ENCODE measurements at places on chromosomes 4 and X. TPM values are rescaled to one million over a fixed set of nuclear protein-coding genes. Genes with fewer than 3 reads are reported as not detected.

DNA sequence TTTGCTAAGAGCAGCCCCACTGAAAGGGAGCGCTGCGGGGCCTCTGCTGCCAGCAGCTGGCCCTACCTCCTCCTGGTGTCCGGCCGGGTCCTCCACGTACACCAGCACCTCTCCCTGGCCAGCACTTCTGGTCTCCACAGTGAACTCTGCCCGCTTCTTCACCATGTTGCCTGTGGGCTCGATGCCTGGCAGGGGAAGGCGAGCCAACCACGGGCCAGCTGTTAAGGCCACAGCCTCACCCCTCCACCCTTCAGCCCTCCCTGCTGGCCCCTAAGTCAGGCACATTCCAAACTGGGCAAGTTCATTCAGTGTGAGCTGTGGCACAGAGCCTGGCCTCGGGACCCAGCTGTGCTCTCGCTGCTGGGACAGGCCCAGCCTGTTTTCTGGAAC, 7.8 kb downstream of the FLNA start:
- H3K27me3 ChIP-seq, result no peaks in the 10 kb centered on the region
- no peaks in the 10 kb centered on the region for H3K4me1 ChIP-seq
- H3K36me3 ChIP-seq, result no peaks in the 10 kb centered on the region
- H3K4me3 ChIP-seq, result no peak overlapping the region

GRCh38 chrX:65750674-65751469, 83.4 kb downstream of the MSN start:
- no peak for DNase-seq
- no peaks in the 10 kb centered on the region for H3K36me3 ChIP-seq
- no peak overlapping the region for H3K27ac ChIP-seq
- no peaks in the 10 kb centered on the region for H3K27me3 ChIP-seq

DNA sequence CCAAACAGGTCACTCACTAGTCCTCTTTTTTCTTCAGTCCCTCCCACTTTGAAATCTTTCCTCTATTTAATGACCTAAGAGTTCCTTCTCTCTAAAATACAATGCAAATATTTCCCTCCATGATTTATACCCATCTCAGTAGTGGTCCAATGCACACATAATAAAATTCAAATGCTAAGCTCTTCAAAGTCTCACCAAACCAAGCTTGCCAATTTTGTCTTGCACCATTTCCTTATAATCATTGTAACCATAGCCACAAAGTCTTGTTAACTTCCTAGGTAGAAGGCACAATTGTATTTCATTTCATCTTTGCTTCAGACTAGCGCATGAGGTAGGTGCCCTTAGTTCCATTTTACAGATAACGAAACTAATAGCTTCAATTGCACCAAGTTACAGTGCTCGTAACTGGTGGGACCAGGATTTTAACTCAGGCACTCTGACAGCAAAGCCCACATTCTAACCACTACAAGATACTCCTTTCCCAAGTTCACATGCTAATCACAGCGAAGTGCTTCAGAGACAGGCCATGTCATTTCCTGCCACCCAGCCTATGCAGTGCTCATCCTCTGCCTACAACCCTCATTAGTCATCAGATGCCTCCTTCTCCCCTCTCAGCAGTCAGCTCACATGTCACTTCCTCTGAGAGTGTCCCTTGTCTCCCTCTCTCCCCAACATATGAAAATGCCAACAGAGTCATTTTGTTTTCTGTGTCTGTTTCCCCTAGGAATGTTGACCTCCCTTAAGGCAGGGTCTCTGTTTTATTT, 66.9 kb upstream of the PPARGC1A start:
- no peak overlapping the region for H3K4me3 ChIP-seq
- no peak for DNase-seq
- H3K36me3 ChIP-seq, result no peaks in the 10 kb centered on the region
- no peaks in the 10 kb centered on the region for H3K27me3 ChIP-seq

DNA sequence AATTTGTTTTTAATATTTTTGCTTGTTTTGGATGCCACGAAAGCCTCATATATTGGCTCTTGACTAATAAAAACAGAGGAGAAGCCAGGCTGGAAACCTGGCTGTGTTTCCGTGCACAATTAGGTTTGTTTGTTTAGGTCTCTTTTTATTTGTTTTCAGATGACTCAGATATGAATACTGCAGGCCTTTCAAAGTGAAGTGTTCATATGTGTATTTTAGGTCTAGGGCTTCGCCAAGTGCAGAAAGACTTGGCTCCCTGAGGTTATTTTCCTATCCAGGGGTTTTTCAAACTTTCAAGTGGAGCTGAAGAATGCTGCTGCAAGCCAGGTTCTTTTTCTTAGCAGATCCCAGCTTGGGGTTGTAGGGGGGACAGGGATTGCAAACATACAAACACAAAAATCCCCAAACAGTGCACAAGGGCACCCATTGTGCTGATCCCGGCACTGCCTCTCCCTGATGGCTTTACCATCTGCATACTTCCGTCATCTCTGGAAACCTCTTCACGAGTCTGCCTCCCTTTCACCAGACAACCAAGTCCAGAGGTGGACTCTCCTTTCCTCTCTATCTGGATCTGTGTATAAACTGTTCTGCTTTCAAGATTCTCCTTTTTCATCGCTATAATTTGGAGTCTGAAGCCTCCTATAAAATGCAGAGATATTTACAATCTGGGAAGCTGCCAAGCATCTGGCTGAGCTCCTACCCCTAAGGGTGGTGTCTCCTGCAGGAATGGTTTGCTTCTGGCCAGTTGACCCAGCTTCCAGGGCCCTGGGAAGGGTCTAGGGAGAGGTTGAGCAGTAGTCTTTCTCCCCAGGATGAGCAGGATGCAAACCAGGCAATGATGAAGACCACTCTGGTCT, 108.6 kb downstream of the SMIM20 start:
- no peaks in the 10 kb centered on the region for H3K36me3 ChIP-seq
- no peaks in the 10 kb centered on the region for H3K4me1 ChIP-seq
- no peak for DNase-seq
- H3K4me3 ChIP-seq, result no peak overlapping the region

- peaks cover 4% of the 10 kb centered on the region for H3K4me1 ChIP-seq
- no peak for DNase-seq
- H3K27me3 ChIP-seq, result no peaks in the 10 kb centered on the region
- H3K4me3 ChIP-seq, result no peak overlapping the region
- no peaks in the 10 kb centered on the region for H3K36me3 ChIP-seq
These were observed 355.0 kb upstream of the EMCN start for GRCh38 chr4:100872811-100873210.

DNA sequence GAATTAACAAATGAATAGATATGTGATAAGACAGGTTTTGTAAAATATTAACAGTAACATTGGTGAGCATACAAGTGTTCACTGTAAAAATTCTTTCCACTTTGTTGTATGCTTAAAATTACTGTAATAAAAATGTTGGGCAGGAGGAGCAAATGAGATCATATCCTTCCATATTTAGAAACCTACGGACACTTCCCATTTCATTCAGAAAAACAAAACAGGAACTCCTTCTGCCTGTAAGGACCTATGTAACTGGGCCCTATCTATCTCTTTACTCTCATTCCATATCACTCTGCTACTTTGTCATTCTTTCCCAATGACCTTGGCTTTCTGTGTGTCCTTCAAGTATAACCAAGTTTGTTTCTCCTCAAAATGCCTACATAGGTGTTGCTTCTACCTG, 53.7 kb upstream of the SLC39A8 start:
- H3K4me1 ChIP-seq, result no peaks in the 10 kb centered on the region
- H3K27ac ChIP-seq, result no peak overlapping the region

DNA sequence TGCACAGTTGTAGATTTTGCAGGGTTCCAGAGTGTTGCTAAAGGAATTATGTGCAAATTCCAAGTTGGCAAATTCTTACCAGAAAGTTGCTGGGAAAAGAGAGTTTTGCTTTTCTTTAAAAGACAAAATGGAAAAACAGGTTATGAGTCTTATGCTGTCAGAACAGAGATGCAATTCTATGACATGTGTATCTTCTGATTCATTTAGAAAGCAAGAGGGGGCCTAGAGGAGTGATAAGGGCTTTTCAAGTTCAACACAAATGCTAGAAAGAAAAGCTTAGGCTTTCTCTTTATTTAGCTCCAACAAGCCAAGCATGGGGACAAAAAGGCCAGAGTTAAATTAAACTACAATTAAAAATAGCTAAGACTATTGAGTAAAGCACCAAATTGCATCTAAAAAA, 72.4 kb upstream of the GATB start:
- no peaks in the 10 kb centered on the region for H3K27me3 ChIP-seq
- no peaks in the 10 kb centered on the region for H3K36me3 ChIP-seq
- no peak for DNase-seq
- no peak overlapping the region for H3K27ac ChIP-seq
- H3K4me1 ChIP-seq, result no peaks in the 10 kb centered on the region

GRCh38 chr4:73187325-73187724, 71.3 kb downstream of the ANKRD17 start:
- H3K27ac ChIP-seq, result no peak overlapping the region
- H3K36me3 ChIP-seq, result peaks cover 4% of the 10 kb centered on the region
- peaks cover 8% of the 10 kb centered on the region for H3K4me1 ChIP-seq
- no peak for DNase-seq
- H3K27me3 ChIP-seq, result no peaks in the 10 kb centered on the region
- H3K4me3 ChIP-seq, result no peak overlapping the region

GRCh38 chr4:141056473-141056872, 76.8 kb downstream of the RNF150 start:
- peak; percentile 15 for DNase-seq
- H3K27ac ChIP-seq, result no peak overlapping the region
- no peaks in the 10 kb centered on the region for H3K4me1 ChIP-seq
- H3K27me3 ChIP-seq, result no peaks in the 10 kb centered on the region

DNA sequence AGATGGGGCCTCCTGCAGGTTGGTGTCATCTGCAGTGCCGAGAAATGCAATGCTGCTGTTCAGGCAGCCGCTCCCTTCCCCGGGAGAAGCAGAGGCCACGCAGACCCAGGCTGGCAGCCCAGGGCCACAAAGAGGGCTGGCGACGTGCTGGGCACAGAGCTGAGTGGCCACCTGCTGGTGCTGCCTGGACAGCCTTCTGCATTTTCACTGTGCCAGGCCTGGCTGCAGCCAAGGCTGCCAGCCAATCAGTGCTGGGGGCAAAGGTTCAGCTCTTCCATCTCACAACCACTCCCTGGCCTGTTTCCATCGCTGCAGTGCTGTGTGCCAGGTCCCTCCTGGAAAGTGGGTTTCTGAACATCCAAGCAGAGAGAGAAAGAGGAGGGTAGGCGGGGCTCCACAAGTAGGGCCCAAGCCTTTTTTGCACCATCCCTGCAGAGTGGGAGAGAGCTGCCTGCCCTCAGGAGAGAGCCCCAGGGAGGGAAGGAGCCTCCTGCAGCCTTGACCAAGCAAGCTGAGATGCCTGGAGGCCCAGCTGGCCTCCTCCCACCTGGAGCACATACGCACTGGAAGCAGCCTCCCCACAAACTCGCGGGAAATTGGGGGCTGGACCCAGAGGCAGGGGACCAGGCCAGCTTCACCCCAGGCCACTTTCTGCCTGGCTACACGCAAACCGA, 20.1 kb downstream of the ADRA2C start:
- no peaks in the 10 kb centered on the region for H3K36me3 ChIP-seq
- DNase-seq, result no peak
- no peaks in the 10 kb centered on the region for H3K27me3 ChIP-seq
- no peak overlapping the region for H3K27ac ChIP-seq

GRCh38 chr4:109826719-109827118, 1.1 kb upstream of the RRH start:
- H3K4me1 ChIP-seq, result no peaks in the 10 kb centered on the region
- H3K4me3 ChIP-seq, result no peak overlapping the region
- H3K36me3 ChIP-seq, result peaks cover 17% of the 10 kb centered on the region
- no peak overlapping the region for H3K27ac ChIP-seq
- no peak for DNase-seq
- no peaks in the 10 kb centered on the region for H3K27me3 ChIP-seq

DNA sequence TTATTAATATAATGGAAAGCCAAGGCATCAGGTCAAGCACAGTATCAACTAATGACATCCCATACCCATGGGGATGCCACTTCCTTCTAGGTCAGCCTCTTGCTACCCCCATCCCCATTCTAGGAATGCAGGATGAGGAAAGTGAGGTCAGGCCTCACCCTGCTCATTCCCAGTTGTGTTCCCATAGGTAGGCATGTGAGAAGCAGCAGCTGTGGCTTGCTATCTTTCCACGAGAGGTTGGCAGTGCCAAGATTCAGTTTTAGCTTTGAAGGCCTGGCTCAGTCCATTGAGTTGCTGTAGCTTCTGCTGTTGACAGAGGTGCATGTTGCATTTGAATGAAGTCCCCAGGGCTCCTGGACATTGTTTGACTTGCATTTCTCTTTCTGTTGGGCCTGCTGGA, 15.5 kb downstream of the LONRF3 start:
- DNase-seq, result no peak
- H3K4me1 ChIP-seq, result no peaks in the 10 kb centered on the region
- no peaks in the 10 kb centered on the region for H3K36me3 ChIP-seq
- no peaks in the 10 kb centered on the region for H3K27me3 ChIP-seq
- no peak overlapping the region for H3K4me3 ChIP-seq

DNA sequence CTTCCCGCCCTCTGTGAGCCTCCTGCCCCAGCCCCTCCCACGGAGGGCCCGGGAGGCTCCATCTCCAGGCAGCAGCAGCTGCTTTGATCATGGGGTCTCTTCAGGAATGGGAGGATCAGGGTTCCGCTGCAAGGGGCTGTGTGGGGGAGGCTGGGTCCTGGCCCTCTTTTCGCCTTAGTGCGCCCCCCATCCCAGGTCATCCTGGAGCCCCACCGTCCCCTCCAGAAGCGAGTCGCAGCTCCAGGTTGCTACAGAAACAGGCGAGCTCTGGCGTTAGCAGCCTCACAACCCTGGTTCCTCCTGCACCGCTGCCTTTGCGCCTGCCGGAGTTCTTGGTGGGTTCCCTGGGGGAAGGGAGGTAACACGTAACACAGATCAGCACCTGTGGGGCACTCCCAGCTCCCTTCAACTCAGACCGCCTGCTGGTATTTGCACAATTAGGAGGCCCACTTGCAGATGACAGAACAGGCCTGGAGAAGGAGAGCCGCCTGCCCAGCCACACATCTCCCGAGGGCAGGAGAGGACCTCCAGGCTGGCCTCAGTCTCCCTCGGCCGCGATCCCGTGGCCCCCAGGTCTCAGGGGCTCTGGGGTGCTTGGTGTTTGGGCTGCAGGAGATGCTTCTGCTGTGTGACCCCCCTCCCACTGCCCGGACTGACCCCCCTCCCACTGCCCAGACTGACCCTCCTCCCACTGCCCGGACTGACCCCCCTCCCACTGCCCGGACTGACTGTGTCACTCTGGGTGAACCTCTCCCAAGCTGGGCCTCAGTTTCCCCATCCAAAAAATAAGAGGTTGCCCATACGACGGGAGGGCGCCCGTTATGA, 64.2 kb upstream of the ADRA2C start:
- H3K27me3 ChIP-seq, result peaks cover 8% of the 10 kb centered on the region
- no peak for DNase-seq
- H3K27ac ChIP-seq, result no peak overlapping the region
- H3K4me1 ChIP-seq, result peaks cover 28% of the 10 kb centered on the region
- no peak overlapping the region for H3K4me3 ChIP-seq

- no peaks in the 10 kb centered on the region for H3K36me3 ChIP-seq
- peaks cover 25% of the 10 kb centered on the region for H3K27me3 ChIP-seq
- DNase-seq, result no peak
- H3K4me3 ChIP-seq, result no peak overlapping the region
- H3K27ac ChIP-seq, result no peak overlapping the region
These were observed 1.9 kb upstream of the SCML1 start for GRCh38 chrX:17735406-17735805.

TMEM150C gene
- 3.8 TPM for total RNA-seq

SHROOM3 gene
- total RNA-seq, result 52.7 TPM

ABLIM2 gene
- total RNA-seq, result 0.24 TPM

NPY2R gene
- total RNA-seq, result 8.5 TPM

FBXW7 gene
- 43.9 TPM for total RNA-seq

TMPRSS11B gene
- not detected for total RNA-seq
